Activated CD8-positive, alpha-beta memory T cell treated with anti-CD3 and anti-CD28 coated beads for 36 hours (primary cell): ENCODE measurements at places on chromosomes 12 and 14. TPM values are rescaled to one million over a fixed set of nuclear protein-coding genes. Genes with fewer than 3 reads are reported as not detected.

The BHLHE41 gene
- total RNA-seq: not detected

The NTS gene
- not detected for total RNA-seq

The CPNE6 gene
- total RNA-seq: not detected

The SSTR1 gene
- not detected for total RNA-seq

The TMEM253 gene
- 0.13 TPM for total RNA-seq

The FAM222A gene
- total RNA-seq: 2.5 TPM
